Right renal pelvis (tissue), 4 donors: ENCODE measurements at places on chromosomes 7 and 10. TPM values are rescaled to one million over a fixed set of nuclear protein-coding genes. Genes with fewer than 3 reads are reported as not detected.
A peak's percentile ranks its signal among the peaks of the same experiment; 100 is the strongest.

DNA sequence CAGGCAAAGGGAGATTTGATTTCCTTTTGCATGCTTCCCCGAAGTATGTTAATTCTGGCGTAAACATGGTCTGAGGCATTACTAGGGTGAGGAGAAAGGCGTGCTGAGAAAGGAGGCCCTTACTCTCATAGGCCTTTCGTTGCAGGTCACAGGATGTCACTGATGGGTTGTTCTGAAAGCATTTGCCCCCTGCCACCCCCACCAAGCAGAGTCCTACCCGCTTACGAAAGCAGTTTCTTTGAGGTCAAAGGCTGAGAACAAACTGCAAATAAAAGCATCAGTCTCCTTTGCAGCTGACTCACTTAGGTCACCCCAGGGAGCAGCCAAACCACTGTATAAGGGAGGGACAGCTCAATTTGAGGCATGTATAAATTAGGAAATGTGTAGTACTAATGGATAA lies 57.1 kb downstream of the BPGM start:
- no peak for DNase-seq

GRCh38 chr10:125370578-125370977 lies 210.2 kb upstream of the CTBP2 start:
- peak; percentile 12 for DNase-seq

DNA sequence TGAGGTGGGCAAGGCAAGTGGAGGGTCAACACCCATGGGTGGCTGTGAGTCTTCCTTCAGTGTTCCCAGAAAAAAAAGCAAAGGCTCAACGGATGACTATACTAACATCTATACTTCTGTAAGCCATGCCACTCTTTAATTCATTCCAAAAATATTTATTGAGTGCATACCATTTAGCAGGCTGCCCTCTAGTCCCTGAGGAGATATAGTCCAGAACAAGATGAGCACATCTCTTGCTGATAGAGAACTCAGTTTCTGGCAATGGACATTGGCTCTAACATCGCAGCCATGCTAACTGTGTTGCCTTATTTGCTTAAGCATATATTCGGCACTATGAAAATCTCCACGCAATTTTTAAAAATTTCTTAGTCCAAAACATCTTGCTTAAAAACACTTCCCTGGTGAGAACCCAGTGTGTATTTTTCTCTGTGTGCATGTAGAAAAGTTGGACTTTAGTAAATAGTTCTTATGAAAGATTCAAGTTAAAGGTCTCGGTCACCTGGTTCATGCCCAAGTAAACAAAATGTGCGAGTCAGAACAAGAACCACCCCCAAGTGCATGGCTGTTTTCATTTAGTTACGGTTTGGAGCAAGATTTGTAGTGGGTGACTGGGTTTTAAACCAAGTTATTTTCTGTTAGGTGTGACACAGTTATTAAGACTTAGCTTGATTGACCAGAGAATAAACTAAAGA lies 69.8 kb downstream of the MET start:
- DNase-seq: no peak

The SDK1 gene
- 8.2 TPM for polyA plus RNA-seq
